ENCODE measurements at places on chromosomes 5 and 9.

GRCh38 chr9:86557918-86558317 is 203.7 kb upstream of the TUT7 start:
- no peak for DNase-seq

DNA sequence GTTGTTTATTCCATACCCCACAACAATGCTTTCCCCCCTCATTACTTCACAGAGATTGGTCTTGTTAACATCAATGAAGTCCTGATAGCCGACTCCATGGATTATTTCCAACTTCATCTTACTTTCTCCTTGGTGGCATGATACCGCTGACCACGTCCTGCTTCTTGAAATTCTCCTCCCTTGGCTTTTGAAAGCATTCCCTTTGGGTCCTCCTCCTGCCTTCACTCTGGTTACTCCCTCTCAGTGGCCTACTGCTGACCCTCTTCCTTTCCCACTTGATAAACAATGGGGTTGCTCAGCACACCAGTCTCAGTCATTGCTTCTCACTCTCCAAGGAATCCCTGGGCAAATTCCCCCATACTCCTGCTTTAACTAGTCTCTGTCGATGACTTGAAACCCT is 283.9 kb downstream of the SEC61B start:
- DNase-seq, result no peak

- DNase-seq, result no peak
Measured at GRCh38 chr5:37979559-37979958, 139.7 kb upstream of the GDNF start.

DNA sequence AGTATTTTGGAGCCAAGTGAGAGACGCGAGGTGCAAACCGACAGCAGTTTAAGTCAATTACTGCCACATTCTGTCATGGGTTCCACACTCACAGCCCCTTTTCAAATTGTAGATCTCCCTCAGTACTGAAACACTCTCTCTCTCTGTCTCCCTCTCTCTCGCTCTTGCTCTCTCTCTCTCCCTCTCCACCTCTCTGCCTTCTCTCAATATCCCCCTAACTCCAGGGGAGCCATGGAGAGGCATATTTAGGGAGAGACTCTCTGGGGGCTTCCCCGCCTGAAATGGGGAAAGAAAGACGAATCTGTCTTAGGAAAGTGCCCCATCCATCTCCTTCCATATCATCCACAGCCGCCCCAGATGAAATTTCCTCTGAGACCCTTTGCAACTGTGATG is 1.6 kb downstream of the BRINP1 start:
- DNase-seq, result no peak

GRCh38 chr5:103454770-103455169 is 107.8 kb downstream of the NUDT12 start:
- no peak for DNase-seq

DNA sequence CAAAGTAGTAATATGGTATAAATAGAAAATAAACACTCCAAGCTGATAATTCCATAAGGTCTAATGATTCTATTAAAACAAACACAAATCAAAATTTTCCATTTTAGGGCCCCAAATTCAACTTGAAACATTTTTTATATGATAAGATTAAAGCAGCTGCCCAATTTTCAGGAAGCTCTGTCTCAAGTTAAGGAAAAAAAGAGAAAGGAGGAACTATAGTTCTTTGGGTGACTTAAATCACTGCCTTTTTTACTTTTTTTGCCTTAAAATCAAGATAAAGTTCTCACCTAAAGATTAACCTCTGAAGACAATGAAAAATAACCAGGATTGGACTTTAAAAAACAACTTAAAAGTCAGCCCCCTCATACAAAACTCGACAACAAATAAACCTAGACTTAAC is 76.0 kb upstream of the IFNE start:
- no peak for DNase-seq

GRCh38 chr5:155087036-155087435 is 73.5 kb downstream of the KIF4B start:
- DNase-seq, result no peak

- no peak for DNase-seq
Measured at GRCh38 chr5:14410394-14411201, 171.0 kb upstream of the OTULINL start.

DNA sequence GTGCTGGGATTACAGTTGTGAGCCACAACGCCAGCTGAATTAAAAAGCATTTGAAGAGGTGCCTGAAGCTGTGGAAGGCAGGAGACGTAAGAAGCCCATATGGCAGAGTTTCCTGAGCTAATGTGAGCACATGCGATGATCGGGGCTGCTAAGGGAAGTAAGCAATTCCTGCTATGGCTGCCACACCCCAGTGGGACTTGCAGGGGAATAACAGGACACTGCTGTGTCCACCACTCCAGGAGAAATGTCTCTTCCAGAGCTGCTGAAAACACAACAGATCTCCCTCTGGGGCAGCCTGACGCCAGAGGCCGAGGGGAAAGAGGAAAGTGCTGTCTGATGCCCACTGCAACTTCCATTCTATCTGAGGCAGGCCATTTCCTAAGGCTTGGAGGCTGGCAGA is 46.2 kb upstream of the ANKRD55 start:
- no peak for DNase-seq

GRCh38 chr9:9625248-9625647 is 987.6 kb downstream of the PTPRD start:
- no peak for DNase-seq

- DNase-seq, result no peak
Measured at GRCh38 chr9:127825319-127826051, 22.8 kb downstream of the FPGS start.

DNA sequence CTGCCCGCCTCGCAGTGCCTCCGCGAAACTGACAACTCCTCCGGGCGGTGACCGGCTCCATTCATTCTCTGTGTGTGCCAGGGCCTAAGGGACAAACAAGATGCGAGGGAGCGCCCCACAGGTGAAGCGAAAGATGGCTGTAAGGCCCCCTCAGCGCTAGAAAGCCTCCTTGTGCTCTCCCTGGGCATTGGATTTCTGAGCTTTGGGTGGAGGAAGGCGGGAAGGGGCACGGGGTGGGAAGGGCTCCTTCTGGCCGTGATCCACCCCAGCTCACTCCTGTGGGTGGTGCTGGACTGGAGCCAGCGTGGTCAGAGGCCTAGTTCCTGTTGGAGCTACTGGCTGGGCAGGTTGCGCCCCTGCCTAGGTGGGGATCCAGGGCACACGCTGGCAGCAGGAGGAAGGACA is 943 bp downstream of the GALNT12 start:
- no peak for DNase-seq

DNA sequence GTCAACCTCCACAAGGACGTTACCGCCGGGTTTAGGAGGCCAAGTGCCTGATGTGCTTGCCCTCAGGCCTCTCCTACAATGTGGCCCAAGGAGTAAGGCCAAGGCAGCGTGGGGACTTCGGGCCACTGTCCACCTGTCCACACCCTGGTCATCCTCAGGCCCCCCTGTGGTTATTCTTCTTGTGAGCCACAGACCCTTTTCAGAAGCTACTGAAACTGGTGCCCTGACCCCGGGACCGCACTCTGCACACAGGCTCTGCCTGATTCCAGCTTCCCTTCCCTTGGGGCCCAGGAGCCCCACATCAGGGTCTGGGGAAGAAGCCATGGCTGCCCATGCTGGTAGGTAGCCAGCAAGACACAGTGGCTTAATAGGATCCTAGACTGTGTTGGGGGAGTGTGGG is 128.8 kb downstream of the OLFM1 start:
- no peak for DNase-seq

DNA sequence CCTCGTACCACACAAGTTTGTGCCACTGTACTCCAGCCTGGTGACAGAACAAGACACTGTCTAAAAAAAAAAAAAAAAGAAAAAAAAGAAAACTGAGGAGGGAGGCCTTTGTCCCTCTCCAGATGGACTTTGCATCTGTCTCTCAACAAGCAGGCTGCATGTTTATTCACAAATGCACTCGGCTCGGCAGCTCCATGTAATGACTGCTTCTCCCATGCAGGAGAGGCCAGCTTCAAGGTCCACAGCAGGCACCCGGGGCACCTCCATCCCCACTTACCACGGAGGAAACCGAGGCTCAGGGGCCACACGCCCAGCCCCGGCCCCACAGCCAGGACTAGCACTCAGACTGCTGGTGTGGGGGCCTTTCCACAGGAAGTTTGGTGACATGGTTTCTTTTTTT is 13.1 kb upstream of the NCS1 start:
- no peak for DNase-seq

DNA sequence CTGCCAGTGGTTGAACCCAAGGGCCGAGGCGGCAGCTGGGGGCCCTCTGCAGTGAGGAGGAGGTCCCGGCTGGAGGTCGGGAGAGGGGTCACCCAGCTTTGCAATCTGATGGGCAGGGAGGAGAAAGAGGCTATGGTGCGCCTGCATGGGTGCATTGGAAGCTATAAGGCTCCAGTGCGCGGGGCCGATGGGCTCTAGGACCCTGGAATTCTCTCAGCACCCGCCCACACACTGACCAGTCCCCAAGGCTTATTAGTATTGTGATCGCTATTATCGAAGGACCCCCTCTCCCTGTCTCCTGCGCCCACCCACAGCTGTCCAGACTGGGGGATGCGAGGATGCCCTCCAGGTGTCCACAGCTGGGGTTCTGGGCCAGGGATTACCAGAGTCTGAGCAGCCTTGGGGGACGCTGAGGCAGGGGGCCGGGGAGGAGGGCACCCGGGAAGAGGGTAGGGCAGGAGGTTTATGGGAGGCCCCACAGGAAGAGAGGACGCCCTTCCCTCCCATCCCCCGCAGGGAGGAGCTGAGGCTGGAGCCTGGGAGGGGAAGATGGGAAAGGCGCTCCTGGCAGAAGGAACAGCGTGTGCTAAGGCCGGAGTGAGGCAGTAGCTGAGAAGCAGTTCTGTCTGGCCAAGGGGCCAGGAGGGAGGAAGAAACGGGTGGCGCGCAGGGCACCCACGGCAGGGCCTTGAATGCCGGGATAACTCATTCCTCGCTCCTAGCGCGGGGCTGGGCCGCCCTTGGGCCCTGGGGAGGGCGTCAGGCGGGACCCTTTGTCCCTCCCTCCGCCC is 24.2 kb downstream of the C9orf50 start:
- DNase-seq, result no peak

DNA sequence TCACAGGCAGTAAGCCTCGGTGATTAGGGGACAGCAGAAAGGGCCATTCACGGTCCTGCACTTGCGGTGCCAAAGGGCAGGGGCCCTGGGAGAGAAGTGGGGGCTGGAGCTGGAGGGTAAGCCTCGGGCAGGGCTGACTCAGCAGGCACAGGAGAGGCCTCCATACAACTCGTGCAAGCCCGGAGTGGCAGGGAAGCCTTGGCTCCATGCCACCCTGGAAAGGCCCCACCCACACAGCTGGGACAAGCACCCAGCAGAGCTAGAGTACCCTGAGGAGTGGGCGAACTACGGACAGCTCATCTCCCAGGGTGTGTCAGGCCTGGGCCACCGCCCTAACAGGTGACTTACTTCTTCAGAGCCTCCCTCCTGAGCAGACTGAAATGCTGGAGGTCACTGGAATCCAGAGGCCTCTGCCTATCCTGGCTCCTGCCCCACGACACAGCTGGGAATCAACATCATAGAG is 5.6 kb upstream of the CAMK2A start:
- no peak for DNase-seq

GRCh38 chr9:124624735-124624992 is 117.5 kb upstream of the NR5A1 start:
- DNase-seq, result no peak

DNA sequence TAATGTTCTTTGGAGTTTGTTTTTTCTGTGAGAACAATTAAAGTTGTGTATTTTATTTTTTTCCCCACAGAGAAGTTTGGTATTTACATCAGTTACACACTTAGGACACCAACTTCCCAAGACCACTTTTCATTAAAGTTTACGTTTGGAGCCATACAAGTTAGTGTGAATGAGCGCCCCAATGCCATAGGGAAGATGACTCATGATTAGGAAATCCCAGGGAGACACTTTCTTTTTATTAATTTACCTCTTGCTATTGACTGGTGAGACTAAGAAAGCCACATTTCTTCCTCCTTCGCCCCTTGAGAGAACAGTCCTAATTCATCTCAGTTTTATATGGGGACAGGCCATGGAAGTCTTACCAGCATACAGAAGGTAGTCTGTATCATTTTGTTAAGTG is 57.1 kb downstream of the EDIL3 start:
- DNase-seq, result no peak

DNA sequence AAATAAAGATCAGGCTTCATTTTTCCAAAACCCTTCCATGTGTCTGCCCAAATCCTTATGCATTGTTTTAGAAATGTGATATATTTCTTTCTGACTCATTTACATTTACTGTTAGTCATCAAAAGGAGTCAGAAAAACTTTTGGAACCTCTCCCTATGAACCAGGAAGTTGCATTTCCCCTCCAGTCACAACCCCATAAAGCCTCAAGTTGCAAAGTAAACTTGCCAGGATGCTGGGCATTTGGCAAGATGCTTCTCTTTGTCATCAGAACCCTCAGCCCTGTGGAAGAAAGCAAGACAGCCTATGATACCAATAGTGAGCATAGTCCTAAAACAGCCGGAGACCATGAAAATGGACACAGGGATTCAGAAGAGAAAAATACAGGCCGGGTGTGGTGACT is 84.2 kb downstream of the MUSK start:
- no peak for DNase-seq

DNA sequence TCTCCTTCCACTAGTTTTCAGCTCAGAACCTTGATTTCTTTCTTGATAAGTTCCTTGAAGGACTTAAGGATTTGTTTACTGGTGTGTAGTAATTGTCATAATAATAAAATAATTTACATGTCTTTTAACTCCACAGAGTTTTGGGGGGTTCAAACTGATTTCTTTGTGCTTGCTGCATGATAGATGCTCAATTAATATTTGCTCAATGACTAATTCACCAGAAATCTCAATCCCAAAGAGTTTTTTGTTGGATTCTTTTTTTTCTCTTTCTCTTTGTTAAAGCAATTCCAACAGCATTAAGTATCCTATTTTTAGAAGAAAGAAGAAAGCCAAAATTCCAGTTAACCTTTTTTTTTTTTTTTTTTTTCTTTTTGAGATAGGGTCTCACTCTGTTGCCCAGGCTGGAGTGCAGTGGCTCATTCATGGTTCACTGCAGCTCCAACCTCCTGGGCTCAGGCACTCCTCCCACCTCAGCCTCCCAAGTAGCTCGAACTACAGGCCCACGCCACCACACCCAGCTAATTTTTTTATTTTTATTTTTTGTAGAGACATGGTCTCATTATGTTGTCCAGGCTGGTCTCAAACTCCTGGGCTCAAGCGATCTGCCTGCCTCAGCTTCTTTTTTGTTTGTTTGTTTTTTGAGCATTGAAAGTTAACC is 10.8 kb downstream of the FAF2 start:
- no peak for DNase-seq

DNA sequence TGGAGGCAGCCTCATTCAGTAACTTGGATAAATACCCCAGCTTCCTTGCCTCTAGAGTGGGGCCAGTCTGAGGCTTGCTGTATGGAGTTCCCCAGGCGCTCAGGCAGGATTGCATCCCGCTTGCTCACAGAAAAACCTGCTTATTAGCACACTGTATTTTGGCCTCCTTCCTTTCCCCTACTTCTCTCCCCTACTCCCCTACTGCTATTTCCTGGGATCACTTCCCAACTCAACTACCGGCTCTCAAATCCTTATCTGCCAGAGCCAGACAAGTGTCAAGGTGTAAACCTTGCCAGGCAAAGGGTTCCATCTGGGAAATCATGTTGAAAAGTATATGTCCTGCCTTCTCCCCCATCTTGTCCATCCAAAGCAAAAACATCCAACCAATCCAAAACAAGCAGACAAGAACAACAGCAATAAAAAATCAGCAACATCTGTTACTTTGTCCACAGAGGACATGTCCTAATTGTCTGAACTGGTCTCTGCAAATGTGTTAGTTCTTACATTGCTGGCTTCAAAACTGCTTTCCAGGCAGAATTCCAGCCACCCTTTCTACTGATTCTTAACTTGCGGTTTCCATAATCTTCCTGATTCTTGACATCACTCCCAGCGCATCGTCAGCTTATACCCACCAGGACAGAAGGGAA is 164.1 kb upstream of the SEMA6A start:
- DNase-seq, result no peak

Data from caudate nucleus (tissue), 63 donors.